ENCODE measurements at places on chromosomes 2 and 18. TPM values are rescaled to one million over a fixed set of nuclear protein-coding genes. Genes with fewer than 3 reads are reported as not detected.

- no peak for DNase-seq
These were observed 57.4 kb downstream of the SLC66A3 start for GRCh38 chr2:11212645-11213044.

ANO7 gene
- polyA plus RNA-seq = 0.71 TPM

DNA sequence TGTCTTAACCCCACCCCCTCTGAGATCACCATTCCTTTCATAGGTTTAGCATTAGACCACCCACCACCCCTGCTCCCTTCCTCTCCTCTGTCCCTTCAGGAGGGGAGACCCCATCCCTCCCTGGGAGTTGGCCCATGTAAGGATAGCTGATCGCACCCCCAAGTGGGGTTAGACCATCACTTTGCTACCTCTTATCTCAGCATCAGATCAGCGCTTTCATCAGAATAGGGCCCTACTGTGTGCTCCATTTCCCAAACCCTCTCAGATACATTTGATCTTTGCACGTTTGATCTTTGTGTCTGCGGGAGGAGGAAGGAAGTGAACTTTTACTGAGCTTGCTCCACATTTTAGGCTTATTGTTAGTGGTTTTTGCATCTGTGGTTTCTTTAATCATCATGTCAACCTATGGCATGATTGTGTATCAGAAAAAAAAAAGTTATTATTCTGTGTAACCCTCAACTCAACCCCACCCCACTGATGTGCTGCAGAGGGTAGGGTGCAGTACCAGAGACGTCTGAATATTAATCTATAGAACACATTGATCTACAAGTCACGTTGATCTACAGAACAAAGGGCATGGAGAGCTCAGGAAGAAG lies 81.2 kb downstream of the PDCL3 start:
- DNase-seq = no peak

- peak; percentile 1 for DNase-seq
These were observed 138.4 kb downstream of the OTX1 start for GRCh38 chr2:63189026-63189425.

Data from muscle of back (tissue), 13 donors.